ENCODE measurements at places on chromosomes 16 and 17. TPM values are rescaled to one million over a fixed set of nuclear protein-coding genes. Genes with fewer than 3 reads are reported as not detected.

DNA sequence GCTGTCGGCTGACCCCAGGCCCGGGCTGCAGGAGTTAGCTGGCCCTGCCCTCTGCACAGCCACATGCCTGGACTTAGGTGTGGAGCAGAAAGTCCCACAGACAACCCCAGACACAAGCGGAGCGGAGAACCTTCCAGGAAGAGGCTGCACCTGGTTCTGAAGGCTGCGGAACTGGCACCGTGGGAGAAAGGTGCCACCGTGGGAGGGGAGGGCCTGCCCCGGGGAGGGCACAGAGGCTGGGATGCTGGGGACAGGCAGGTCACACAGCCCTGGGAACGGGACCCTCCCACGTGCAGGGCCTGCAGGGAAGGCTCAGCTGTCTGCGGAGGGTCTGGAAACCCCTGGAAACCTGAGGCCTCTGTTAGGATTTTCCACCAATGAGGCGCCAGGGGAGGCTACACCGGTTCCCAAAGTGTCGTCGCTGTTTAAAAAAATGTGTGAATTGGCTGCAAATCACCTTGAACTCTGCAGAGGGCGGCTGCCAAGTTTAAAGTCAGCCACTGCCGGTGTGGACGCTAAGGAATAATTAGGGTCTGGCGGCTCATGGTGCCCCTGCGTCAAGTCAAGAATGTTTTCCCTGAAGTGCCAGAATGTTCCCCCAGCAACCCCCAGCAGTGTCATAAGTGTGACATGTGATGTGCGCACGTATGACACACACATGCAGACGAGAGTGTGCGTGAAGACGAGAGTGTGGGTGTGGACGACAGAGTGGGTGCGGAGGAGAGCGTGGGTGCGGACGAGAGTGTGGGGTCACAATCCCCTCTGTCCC lies 50.9 kb upstream of the PABPN1L start:
- DNase-seq = no peak

DNA sequence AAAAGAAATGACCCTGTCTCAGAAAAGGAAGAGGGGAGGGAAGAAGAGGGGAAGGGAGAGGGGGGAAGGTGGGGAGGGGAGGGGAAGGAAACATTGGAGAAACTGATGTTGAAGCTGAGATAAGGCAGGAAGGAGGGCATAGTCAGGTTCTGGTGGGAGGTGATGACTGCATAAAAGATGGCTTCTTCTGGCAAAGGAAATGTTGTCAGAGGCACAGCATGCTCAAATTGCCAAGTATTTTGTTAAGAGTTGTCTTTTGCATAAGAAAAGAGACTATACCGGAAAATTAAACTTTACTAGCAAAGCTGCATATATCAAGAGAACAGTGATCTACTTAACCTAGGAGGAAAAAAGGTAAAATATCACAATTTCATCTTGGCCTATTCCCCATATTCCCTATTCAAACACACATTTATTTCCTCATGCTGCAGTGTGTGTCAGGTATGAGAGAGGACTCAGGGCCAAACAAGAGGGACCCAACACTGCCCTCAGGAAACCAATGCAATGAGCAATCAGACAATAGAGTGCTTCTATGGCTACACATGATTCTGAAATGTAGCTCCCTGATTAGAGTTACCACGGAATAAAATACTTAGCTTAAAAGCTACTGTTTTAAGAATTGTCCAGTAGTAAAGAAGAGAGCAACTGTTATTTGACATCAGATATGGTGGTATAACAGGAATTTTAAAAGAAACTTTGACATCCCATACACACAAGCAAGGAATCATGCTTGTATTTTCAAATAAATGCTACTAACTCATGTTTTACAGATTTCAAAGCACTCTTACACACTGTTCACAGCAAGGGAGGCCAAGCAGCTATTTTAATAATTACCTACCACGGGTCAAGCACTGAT lies 80.9 kb downstream of the PARN start:
- DNase-seq = no peak

- DNase-seq = no peak
Observed at GRCh38 chr17:29066606-29067005, 23.7 kb downstream of the PIPOX start.

Gene EVPLL
- not detected for total RNA-seq

Gene ADORA2B
- 20.2 TPM for total RNA-seq
